ENCODE measurements at places on chromosomes 12 and 14. TPM values are rescaled to one million over a fixed set of nuclear protein-coding genes. Genes with fewer than 3 reads are reported as not detected.

DNA sequence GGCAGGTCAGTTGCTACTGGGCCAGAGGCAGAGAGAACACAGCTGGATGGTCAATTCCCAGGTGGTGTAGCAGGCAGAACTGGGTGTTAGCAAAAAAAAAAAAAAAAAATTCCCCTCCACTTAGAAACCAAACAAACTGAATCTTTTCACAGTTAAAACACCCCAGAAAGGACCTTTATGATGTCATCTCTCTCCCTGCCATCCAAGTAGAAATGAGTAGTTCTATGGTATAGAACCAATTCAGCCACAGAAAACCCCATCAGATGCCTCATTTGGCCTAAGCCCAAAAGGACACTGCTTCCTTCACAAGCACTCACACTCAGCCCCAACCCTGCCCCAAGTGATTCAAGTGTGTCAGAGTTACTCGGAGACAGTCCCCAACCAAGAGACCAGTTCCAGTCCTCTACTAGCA lies 230.8 kb downstream of the DPF3 start:
- no peak for DNase-seq

DNA sequence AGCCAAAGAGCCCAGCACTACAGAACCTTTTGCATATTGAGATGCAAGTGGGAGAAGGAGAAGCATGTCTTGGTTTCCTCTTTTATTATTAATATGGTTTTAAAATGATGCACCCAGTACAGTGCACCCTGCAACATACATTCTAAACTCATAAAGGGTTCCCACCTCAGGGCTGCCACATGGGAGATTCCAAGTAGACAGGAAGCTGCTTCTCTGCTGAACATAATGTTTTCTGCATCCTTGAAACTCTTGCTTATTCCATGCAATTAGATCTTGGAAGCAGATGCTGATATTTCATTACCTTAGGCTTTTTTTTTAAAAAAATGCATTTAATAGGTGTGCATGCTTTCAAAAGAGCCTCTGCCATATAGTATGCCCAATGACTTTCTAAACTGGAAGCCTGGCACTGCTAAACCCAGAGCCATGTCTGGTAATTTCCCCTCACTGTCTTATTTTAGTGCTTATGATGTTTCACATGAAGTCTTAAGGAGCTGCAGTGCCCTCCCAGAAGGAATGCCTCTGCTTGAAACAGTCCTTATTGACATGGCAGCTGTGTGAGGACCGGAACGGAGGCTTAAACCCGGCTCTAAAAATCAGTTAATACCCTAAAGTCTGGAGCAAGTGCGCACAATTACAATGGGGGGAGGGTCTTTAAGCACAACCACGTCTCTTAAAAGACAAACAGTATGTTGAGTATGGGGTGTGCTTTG lies 2.0 kb upstream of the SIX1 start:
- no peak for DNase-seq

DNA sequence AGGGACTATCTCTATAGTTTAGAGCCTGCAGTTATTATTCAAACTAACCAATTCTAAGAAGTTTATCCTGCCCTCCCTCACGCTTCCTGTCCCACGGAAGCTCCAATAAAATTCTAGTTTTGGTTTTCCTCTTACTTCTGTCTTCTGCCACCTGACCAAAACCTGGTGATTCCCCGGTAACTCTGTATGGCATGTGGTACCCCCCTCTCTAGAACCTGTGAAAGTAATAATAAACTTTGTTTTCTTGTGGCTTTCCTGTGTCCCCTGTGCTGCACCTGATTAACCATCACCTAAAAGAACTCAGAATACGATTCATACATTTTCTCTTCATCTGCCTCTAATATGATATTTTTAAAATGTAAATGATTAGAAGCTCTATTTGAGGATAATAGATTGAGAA lies 379.8 kb downstream of the APAF1 start:
- DNase-seq, result no peak

DNA sequence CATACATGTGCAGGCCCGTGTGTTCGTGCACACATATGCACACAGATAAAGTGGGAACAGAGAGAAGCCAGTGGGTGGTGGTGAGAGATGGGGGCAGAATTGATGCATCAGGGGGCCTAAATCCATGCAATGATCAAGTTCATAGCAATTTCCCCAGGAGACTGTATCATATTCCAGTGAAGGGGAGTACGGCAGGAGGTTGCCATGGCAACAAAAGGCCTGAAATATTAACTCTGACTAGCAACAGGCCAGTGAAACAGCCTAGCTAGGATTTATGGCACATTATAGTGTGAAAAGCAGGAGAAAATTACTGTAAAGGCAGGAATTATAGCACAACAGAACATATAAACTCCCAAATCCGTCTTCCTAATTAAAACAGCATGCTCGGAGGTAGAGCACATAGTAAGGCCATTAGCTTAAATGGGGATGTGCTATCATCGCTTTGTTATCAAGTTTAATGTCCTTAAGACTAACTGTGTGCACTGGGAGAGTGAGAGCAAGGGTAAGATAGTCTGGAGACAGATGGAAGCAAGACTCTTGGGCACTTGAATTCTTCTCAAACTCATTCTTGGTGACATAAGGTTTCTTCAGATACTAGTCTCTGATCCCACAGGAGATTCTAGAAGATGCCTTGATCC lies 806.3 kb downstream of the DIO2 start:
- no peak for DNase-seq

The SLC25A21 gene
- 0.10 TPM for total RNA-seq

- no peak for DNase-seq
Observed at GRCh38 chr14:56810147-56810719, at the start of gene OTX2. Gene OTX2 (minus strand): TSS chr14:56810479. CDS start chr14:56805456, 5,023 bp downstream.

- no peak for DNase-seq
Observed at GRCh38 chr12:120685522-120685921, 1.4 kb upstream of the MLEC start.
